ENCODE measurements at places on chromosomes 11 and 22.

DNA sequence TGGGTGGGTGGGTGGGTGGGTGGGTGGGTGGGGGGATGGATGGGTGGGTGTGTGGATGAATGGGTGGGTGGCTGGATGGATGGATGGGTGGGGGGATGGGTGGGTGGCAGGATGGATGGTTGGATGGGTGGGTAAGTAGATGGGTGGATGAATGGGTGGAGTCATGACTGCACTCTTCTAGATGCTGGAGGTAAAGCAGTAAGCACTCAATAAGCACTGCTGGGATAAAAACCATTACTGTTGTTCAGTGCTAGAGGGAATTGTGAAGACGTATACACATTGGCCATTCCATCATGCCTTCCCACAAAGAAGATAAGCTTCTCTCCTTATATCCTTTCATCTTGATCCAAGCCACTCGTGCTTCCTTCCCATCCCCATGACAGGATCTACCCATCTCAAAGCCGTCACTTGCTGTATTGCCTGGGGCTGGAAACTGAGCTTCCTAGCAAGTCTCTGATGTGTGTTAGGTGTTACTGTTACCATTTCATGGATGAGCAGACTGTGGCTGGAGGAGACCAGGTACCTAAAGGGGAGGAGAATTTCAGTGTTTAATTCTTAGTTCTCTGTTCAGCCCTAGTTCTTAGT is 74.8 kb downstream of the MICAL2 start:
- DNase-seq: no peak

DNA sequence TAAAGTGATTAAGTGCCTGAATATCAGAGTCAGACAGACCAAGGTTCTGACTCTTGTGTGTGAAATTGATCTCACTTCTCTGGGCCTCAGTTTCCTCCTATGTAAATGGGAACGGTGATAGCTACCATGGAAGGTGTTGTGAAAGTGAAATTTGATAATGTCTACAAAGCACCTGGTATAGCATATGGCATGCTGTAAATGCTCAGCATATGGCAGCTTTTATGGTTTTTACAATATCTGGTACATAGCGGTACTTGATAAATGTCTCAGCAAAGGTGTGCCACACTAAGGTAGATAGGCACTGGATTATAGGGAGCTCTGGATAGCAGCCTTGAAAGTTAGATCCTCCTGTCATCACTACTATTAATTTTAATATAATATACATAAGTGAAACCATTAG is 19.9 kb downstream of the POU2AF2 start:
- DNase-seq: no peak

GRCh38 chr11:78921509-78921908 is 346.8 kb upstream of the NARS2 start:
- no peak for DNase-seq

- no peak for DNase-seq
Measured at GRCh38 chr11:61587951-61588727, 7.3 kb upstream of the SYT7 start.

DNA sequence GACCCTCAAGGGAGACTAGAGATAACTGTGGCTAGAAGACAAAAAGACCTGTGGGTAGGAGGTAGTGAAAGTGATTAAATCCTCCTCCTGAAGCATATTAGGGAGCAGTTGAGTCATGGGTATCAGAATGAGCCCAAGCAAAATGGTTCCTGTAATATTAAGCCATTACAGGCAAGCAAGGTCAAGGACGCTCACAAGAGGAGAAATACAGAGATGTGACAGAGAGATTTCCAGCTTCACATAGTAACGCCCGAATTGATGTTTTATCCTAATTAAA is 77.7 kb downstream of the FAM76B start:
- no peak for DNase-seq

GRCh38 chr11:11265320-11265719 is 87.7 kb downstream of the CSNK2A3 start:
- DNase-seq: no peak

DNA sequence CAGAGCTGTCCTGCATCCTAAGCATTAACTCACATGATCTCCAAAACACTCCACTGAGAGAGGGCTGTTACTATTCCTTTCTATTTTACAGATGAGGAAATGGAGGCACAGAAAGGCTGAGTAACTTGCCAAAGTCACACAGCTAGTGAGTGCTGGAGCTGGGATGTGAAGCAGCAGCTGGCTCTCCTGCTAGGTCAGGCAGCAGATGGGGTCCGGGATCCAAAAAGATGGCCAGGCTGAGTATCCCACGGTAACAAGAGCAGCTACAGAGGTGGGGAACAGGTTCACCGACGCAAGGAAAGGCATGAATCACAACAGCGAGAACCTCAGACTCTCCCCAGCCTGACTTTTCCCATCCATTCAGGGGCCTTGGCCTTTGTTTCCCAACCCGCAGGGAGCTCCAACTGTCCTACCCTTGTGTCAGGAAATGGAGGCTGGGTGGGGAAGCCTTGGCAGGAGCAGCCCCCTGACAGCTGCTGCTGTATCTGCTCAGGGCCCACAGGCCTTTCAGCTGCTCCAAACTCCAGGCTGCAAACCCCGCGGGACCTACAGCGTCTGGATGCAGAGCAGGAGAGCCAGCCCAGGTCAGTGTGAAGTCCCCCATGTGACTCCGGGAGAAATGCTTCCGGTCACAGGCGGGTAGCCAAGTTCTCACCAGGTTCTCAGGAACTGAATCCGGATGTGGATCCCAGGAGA is 29.5 kb downstream of the DKK3 start:
- DNase-seq: no peak

DNA sequence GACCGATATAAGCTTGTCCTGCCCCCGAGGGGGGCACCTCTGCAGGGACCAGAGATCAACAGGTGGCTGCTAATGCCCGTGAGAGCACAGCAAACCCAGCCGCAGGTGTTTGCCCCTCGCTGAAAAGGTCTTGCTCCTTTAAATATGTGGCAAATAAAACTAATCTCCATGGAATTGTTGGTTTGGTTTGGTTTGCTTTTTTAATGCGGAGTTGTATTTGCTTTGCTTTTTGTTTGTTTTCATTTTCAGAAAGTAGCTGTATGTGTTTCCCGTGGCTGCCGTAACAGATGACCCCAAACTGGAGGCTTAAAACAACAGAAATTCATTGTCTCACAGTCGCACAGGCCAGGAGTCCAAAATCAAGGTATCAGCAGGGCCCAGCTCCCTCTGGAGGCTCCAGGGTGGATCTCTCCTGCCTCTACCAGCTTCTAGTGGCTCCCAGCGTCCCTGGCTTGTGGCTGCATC is 93.0 kb downstream of the CELSR1 start:
- DNase-seq: no peak

DNA sequence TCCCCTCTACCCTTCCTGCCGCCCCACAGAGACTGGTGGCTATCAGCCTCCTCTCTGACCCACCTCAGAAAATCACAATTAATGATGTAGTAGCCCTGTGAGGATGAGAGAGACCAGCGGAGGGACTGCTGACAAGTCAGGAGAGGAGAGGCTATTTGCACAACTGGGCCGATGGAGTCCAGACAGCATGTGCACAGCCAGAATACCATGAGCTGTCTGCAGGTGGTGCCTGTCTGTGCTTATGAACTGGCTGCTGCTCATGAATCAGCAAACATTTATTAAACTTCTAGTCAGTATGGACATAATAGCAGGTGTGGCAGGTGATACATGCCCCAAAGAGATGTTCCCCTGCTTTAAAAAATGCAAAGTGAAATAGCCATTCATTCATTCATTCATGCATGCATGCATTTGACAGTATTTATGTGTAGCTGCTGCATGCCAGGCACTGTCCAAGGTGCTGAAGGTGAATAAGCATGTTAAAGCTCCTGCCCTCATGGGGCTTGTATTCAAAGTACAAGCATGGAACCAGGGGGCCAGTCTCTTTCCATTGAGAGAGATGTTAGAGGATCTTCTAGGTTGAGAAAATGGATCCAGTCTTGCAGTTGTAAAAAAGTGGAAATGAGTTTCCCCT is 141.3 kb downstream of the GRIK4 start:
- no peak for DNase-seq

GRCh38 chr22:17990942-17991341 is 33.4 kb downstream of the MICAL3 start:
- no peak for DNase-seq

GRCh38 chr11:6237761-6238302 is 1.1 kb upstream of the CNGA4 start:
- no peak for DNase-seq

DNA sequence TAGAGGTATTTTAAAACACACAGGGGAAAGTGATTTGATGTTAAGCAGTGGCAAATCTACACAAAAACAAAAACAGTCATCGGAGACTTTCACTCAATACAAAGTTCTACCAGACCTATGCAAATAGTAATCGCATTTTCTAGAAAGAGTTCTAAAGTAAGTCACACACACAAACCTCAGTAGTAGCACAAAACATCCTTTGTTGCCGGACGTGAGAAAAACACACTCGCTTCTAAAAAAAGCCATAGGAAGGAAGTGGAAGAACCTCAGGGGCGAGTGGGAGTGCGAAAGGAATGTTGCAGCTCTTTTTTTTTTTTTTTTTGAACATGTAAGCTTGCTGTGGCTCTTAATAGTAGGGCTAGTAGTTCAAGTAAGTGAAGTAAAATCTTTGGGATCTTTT is 88.9 kb downstream of the MAML2 start:
- no peak for DNase-seq

DNA sequence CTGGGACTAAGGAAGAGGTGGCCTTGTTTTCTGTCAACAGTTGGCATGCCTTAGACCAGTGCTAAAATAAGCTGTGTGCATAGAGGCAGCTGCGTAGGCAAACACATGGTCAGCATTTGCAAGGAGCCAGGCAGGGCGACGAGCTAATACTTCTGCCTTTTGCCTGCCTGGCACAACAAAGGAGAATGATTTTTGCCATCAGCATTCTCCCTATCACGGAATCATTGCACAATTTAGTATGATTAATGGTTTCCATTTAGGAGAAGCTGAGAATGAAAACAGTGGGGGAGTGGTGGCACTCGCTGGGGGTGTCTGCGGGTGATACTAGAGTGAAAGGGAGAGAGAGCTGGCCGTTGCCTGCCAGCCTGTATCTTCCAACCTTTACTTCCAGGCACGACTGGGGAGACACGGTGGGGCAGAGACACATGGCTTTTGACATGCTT is 336.0 kb downstream of the CADM1 start:
- no peak for DNase-seq

DNA sequence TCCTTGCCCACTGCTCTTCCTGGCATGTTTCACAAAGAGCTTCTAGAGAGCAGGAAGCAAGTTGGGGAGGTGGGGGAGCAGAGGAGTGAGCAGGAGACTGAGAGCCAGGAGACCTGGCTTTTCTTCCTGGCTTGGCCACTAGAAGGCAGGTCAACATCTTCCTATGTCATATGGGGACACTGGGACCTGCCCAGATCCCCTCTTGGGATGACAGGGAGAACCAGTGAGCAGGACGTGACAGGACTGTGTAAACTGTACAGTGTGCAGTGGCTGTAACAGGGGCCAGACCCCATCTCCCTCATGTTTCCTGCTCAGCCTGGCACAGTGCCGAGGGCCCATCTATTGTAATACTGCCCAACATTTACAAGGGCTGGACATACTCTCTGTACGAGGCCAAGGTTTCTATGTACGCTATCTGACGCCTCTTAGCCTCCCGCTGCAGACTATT is 29.4 kb downstream of the GDPD5 start:
- no peak for DNase-seq

GRCh38 chr11:98564233-98564632 is 456.5 kb upstream of the CNTN5 start:
- no peak for DNase-seq

DNA sequence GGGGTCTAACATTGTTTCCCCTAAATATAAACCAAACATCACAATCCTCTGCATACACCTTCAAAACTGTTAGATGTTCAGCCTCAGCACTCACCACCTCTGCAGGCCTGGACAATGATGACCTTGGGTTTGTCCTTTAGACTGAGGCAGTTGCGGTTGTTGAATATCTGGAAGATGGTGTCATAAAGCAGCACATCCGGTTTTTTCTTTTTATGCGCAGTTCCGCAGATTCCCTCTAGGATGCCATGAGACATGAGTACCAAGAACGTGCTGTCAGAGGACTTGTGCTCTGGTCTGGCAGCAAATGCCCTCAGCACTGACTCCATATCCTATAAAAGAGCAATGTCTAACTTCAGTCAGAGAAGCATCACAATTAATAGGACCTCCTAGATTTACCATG is 22.8 kb downstream of the CASP5 start:
- DNase-seq: no peak

- no peak for DNase-seq
Measured at GRCh38 chr11:33874910-33875490, 16.9 kb downstream of the LMO2 start.

GRCh38 chr22:30307041-30307574 is 17.8 kb upstream of the CASTOR1 start:
- DNase-seq: no peak

DNA sequence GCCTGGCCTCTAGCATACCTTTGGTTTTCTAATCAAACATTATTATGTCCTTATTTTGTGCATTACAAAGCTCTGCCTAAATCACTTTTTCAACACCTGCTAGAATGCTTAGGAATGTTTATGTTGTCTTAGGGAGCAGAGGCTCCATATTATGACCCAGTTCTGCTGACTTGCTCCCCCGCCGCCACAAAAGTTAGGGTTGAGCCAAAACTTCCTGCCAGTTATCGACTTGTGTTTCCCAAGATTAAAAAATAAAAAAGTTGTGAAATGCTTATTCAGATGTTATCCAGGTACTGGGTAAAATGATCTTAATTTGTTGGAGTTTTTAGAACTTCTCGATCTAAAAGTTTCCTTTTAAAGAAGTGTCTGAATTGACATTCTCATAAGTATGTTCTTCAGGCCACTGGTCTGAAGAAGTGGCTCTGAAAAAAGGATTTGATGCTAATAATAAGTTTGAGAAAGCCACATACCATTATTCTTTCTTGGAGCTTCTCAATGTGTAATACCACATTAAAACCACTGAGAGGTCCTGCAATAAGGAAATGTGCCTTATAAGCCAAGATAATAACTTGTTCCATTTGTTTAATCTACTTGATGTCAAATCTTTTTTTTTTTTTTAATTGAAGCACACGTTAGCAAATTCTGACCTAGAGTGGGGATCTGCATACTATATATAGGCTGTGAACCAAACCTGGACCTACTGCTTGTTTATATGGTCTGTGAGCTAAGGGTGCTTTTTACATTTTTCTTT is 2.2 kb downstream of the RNF185 start:
- DNase-seq: no peak

DNA sequence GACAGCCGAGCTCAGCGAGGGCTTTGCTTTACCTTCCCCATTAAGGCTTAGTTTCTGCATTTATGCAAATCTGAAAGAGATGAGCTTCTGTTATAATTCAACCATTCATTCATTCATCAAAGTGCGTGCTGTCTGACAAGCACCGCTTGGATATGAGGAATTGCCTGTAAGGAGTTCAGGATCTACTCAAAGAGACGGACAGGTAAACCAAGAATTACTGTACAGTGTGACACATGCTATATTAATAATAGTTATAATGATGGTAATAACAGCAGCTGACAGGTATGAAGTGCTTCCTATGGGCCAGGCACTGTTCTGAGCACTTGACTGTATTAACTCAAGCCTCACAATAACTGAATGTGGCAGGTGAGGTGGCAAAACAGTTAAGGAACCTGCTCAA is 109.9 kb upstream of the TBCEL start:
- DNase-seq: no peak

- DNase-seq: no peak
Measured at GRCh38 chr11:82012276-82012675, 721.4 kb downstream of the FAM181B start.

GRCh38 chr11:101949680-101950220 is 33.4 kb upstream of the ANGPTL5 start:
- no peak for DNase-seq
